ENCODE measurements at places on chromosomes 5 and 9.

DNA sequence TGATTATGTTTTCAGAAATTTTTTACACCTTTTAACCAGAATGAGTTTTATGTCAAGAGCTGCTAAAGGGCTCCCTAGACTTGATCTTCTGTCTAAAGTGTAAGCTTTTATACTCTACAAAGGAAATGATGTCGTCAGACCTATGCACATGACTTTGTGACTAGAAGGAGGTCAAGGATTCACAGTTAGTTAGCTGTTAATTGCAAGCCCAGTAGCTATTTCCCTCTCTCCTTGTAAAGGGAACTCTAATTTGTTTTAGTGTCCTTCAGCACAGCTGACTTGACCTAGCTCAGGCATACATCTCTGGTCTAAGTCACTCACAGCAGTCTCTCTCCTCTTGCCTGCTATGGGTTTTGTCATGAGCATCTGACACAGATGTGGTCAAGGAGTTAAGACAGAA, 173.5 kb upstream of the NREP start:
- DNase-seq = peak; percentile 55

GRCh38 chr5:424301-425110, 18.5 kb upstream of the EXOC3 start:
- peak; percentile 4 for DNase-seq

GRCh38 chr9:34963552-34963951, 5.5 kb downstream of the PHF24 start:
- DNase-seq = no peak

GRCh38 chr5:110916381-110917049, 155.0 kb upstream of the TSLP start:
- no peak for DNase-seq

- DNase-seq = no peak
These were observed 75.4 kb upstream of the TNFAIP8 start for GRCh38 chr5:119280380-119280779.

DNA sequence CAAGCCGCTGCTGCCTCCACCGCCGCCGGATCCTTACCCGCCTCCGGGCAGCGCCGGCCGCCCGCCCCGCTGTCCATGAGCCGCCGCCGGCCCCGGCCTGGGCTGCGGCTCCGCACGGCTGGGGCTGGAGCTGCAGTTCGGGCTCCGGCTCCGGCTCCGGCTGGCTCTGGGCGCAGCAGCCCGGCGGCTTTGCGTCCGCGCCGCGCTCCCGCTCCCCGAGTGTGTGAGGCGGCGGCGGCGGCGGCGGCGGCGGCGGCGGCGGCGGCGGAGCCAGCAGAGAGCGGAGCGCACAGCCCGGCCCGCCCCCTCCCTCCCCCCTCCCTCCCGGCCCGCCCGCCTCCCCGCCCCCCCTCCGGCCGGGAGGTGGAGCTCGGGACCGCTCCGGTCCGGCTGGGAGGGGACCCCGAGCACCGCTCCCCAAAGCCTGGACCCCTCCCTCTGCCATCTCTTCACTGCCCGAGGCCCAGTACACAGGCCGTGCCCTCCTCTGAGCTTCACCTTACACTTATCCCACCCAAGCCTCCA, at the start of gene PCDH1:
TSS of gene PCDH1 (minus strand) at position 225 of the 525 bp plus-strand sequence. CDS start at position 77, 148 bp downstream.
- no peak for DNase-seq

- DNase-seq = no peak
These were observed 4.3 kb downstream of the ZBTB34 start for GRCh38 chr9:126864771-126865170.

- DNase-seq = no peak
These were observed 11.8 kb upstream of the NADK2 start for GRCh38 chr5:36253575-36253974.
